ENCODE measurements at places on chromosomes 2 and 18.

DNA sequence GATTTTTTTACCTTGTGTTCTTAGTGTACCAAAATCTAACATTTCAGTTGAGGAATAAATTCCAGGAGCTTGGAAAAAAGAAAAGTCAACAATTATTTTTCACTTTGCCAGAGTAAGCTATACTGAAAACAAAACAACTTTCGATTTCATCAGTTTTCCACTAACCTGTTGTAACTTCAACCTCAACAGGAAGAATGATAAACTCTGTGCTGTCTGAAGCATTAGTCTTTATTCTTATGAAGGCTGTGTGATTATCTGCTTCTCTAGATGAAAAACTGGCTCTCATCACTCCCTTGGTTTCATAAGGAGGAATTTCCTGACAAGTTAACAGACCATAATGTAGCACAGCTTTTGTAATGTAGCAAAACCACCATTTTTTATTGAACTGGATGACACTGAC is 121.2 kb downstream of the ZAP70 start:
- no peak for DNase-seq

GRCh38 chr2:213253162-213253561 is 31.1 kb upstream of the SPAG16 start:
- no peak for DNase-seq

- no peak for DNase-seq
These were observed 7.7 kb downstream of the ACVR1C start for GRCh38 chr2:157620956-157621355.

GRCh38 chr18:37668971-37669747 is 103.6 kb upstream of the CELF4 start:
- DNase-seq = no peak
